A172 (cell line): ENCODE measurements at places on chromosomes 16 and 17. TPM values are rescaled to one million over a fixed set of nuclear protein-coding genes. Genes with fewer than 3 reads are reported as not detected.

DNA sequence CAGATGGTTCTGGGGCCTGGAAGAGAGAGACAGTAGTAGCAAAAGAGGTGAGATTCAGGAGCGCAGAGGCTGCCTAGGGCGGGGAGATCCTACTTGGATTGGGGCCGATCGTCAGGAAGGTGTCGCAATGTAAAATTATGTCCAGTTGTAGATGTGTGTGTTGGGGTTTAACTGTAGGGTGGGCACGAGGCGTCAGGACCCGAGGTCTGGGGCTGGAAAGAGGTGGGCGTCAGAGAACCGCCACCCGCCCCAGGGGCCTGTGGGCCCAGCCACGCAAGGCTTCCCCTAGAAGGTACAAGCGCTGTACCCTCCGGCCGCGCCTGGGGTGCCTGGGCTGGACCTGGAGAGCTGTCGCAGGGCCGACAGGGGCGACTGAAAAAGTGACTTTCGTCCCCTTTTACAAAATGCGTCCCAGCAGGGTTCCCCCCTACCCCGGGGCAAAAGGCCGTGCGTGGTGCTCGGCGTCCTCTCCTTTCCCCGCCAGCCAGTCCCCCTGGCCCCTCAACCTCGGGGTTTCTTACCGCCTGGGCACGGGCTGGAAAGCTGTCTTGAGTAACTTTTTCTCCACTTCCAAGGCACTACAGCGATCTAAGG is 2.8 kb downstream of the IRX3 start:
- DNase-seq, result no peak

DNA sequence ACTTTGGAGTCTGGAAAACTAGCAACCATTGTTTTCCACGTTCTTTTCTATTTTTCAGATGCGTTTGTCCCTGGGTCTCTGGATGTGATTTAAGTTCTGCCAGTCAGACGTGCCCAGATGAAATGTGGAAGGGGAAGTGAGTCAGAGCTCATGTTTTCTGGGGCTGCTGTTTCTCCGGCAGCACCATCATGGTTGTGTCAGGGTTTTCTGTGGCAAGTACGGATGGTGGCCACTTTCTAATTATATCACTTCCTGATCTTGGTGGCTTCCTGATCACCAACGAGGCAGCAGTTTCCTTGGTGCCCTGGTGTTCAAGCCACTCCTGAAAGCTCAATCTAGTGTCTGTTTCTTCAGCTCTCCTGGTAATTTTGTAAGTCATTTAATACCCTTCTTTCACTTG is 31.4 kb upstream of the PMFBP1 start:
- DNase-seq, result peak; percentile 64

Gene KRTAP9-8
- not detected in 2 replicates for total RNA-seq

Gene ZACN
- total RNA-seq, result not detected in 2 replicates

- no peak for DNase-seq
Observed at GRCh38 chr17:30573603-30574175, 96.5 kb downstream of the GOSR1 start.
